ENCODE measurements at places on chromosomes 2 and 18.
A peak's percentile ranks its signal among the peaks of the same experiment; 100 is the strongest.

DNA sequence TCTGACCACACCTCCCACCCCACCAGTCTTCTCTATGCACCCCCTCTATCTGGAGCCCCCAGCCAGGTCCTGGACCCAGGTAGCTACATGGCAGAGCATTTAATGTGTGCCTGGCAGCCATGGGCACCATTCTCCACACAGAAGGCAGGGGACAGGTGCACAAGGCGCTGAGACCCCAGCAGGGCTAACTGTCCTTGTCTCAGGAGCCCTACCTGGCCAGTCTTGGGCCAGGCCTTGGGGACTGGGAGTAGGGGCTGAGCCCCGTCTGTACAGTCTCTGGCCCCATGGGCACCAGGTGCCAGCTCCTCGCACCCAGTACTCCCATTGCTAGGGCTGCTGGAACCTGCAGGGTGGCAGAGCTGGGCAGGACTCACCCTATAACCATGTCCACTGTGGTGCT lies 2.9 kb downstream of the GNLY start:
- DNase-seq, result no peak

- no peak for DNase-seq
Measured at GRCh38 chr2:163670929-163671328, 64.9 kb downstream of the FIGN start.

DNA sequence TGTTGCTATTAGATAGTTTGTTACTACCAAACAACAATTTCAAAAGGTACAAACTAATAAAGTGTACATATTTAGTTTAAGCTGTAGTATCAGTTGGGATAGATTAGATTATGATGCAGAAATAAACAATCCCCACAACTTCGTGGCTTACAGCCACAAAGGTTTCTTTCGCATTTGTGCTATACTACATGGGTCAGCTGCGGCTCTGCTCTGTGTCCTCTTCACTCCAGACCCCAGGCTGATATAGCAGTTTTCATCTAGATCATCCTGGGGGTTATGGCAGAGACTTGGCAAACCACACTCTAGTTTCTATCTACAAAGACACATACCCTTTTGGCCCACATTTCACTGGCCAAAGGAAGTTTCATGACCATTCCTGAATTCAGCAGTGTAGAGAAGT lies 108.0 kb upstream of the SP5 start:
- no peak for DNase-seq

GRCh38 chr2:196718419-196719109 lies 79.0 kb downstream of the CCDC150 start:
- DNase-seq, result no peak

DNA sequence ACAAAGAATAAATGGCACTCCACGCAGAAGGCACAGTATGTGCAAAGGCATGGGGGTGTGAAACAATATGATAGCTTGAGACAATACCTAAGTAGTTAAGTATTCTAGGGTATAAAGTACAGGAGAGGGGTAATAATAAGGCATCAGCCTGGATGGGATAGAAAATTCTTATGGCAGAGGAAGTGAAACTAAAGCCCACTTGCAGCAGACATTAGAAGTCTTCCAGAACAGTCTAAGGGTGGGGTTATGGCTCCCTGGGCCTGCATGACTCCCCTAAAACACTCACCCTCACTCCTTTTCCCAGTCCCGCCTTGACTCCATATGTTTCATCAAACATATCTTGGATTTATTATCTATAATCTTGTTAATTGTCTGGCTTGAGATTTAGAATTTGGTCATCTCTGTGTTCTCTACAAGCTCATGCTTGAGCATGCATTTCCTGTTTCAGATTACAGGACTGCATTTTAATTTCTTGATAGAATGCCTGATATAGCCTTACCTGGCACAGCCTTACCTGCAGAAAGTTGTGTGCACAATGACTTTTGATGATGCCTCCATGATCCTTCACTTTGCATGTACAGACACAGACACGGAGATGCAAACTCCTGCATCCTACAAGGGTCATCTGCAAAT lies 28.5 kb upstream of the TMBIM1 start:
- DNase-seq, result no peak

- DNase-seq, result no peak
Measured at GRCh38 chr2:32732120-32732519, 104.3 kb downstream of the TTC27 start.

- peak; percentile 44 for DNase-seq
Measured at GRCh38 chr2:131394147-131394931, 30.4 kb upstream of the RAB6D start.

DNA sequence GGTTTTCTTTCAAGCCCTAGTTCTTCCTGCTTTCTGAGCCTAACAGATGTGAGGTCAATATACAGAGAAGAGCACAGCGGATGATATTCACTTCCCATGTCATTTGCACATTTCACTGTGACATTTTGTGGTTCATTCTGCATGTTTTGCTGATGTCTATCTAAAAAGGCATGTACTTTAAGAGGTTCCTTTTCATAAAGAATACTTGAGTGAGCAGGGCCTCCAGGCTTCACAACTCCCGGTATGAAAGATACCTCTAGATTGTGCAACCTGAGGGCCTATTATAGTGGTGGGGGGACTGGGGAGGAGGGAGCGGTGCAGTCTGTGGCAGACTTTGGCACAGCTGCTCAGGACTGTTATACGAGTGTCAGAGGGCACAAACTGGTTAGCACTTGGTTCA lies 54.6 kb downstream of the CPO start:
- no peak for DNase-seq

DNA sequence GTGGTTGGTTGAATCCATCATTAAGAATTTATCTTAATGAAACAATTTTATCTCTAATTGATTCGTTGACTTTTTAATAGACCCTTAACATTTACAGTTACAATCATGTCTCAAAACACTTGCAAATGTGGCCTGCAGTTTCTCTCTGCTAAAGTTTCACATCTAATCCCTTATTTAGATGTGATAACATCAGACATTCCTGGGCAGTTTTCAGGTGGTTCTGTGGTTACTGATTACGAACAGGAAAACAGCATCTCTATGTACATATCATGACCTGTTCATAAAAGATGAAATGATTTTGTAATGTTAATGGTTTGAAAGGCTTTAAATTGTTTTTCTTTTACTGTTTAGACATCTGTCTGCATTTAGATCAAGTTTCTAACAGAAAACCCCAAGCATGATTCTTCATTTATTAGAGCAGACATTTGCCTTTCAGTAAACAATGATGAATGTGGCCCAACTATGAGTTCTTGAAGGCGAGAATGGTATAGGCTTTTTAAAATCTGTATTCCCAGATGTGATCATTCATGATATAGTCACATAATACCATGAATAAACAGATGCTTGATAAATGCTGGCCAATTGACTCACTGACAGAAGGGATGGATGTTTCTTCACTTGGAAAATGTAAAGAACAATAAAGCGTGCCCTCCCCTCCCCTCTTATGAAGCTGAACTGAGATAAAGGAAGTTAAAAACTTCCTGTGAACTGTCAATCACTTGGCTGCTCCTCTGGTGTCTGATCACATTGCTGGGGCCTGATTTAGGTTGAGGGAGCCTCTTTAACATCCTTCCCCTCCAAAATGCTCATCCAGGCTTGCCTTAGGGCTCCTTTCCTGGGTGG lies 3.5 kb downstream of the CAPN14 start:
- DNase-seq, result no peak

DNA sequence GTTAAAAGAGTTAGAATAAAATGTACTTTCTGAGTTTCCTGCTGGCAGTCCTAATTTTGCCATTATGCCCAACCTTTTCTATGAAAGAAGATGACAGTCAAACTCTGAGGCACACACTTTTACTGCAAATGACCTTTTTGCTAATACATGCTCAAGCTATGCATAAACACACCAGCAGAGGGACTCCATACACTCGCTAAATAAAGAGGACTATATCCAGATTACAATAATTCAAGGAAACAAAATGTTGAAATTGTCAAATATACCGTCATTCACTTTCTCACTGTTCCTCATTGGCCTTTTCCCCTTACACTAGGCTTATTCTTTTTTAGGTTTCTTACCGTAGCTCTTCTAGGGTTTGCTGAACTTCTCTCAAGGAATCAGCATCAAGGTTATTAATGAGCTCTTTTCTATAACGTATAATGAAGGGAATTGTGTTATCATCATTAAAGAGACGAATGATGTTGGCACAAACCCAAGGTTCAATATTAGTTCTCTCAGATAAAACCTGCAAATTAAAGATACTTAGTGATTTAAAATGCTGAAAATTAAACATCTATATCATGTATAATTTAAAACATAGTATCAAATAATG lies 25.7 kb downstream of the SRBD1 start:
- DNase-seq, result no peak

DNA sequence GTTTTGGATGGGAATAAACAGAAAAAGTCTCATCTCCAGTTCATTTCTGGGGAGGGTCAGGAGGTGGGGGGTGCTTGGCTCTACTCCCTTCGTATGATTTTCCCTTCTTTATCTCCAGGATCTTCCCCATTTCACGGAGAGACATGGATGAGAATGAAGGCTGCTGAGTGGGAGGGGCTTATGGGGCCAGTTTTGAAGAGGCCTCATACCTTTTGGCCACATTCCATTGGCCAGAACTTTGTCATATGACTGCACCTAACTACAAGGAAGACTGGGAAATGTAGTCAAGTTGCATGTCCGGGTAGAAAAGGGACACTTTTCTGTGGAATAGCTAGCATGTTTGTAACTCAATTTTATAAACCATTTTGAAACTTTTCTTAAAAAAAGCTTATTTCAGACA lies 117.6 kb downstream of the NEDD4L start:
- DNase-seq, result no peak

- DNase-seq, result no peak
Measured at GRCh38 chr18:23798249-23798648, 109.0 kb downstream of the LAMA3 start.

DNA sequence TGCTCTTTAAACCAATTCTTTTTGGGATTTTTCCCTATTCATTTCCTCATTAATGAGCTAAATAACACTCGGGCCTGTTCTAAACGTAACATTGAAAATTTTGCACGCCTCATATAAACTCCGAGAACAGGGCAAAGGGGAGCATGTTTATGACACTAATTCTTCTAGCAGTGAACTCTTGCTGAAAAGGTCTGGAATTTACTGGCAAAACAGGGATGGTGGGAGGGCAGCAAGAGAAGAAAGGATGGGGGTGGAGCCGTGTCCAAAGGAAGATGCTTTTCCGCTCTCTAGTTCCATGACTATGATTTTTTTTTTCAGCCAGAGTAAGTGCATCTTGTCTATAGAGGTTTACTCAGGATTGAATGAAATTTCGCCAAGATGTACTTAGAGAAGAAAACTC lies 50.0 kb upstream of the IL1R1 start:
- DNase-seq, result no peak

GRCh38 chr2:172808156-172808555 lies 72.5 kb downstream of the RAPGEF4 start:
- DNase-seq, result no peak

DNA sequence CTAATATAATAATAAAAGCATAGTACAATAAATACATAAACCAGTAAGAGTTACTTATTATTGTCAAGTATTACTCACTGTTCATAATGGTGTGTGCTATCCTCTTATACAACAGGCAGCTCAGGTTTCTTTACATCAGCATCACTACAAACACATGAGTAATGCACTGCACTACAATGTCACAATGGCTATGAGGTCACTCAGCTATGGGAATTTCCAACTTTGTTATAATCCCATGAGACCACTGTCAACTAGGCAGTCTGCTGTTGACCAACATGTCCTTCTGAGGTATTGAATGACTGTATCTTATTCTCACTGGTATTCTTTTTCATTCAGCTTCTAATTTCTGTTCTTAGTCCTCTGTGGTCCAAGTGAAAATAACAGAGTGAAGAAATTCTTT lies 250.4 kb upstream of the DSEL start:
- no peak for DNase-seq

DNA sequence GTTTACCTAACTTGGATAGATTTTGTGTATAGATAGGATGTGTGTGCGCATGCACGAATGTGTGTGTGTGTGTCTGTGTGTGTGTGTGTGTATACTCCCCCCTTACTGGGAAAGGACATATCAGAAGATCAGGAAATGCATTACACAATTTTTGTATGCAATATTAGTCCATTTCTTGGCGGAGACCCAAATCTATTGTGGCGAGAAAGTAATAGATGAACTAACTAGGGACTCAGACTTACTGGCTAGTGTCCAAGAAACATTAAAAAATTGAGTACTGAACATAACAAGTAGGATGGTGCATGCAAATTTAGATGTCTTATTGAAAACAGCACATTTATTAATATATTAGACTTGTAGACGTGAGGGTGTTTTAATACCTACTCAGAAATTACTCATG lies 1036.5 kb upstream of the FANCL start:
- no peak for DNase-seq

GRCh38 chr2:50607721-50608120 lies 424.2 kb downstream of the NRXN1 start:
- no peak for DNase-seq

GRCh38 chr2:114006460-114006859 lies 116.6 kb downstream of the ACTR3 start:
- no peak for DNase-seq

- DNase-seq, result no peak
Measured at GRCh38 chr2:25825238-25825637, 53.0 kb downstream of the ASXL2 start.

GRCh38 chr2:58914733-58915505 lies 673.8 kb upstream of the FANCL start:
- peak; percentile 3 for DNase-seq

GRCh38 chr18:12305211-12305610 lies 2.8 kb upstream of the TUBB6 start:
- DNase-seq, result no peak

- no peak for DNase-seq
Measured at GRCh38 chr2:180208841-180209240, 201.7 kb upstream of the CWC22 start.

DNA sequence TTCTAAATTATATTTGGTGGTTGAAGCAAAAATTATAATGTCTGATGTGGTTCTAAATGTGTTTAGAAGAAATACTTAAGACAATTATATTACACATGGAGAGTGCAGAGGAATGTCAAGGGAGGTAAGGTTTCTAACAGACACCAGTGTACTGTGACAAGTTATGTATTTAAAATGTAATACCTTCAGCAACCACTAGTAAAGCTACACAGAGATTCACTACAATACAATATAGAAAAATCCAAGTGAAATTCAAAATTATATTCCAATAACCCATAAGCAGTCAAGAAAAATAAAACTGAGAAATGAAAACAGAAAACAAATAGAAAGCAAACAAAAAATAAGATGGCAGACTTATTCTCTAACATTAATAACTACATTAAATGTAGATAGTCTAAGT lies 249.5 kb upstream of the KLHL14 start:
- DNase-seq, result no peak

- DNase-seq, result no peak
Measured at GRCh38 chr2:216713691-216714336, 18.5 kb upstream of the IGFBP5 start.

GRCh38 chr2:189102735-189103134 lies 76.8 kb downstream of the COL5A2 start:
- no peak for DNase-seq

DNA sequence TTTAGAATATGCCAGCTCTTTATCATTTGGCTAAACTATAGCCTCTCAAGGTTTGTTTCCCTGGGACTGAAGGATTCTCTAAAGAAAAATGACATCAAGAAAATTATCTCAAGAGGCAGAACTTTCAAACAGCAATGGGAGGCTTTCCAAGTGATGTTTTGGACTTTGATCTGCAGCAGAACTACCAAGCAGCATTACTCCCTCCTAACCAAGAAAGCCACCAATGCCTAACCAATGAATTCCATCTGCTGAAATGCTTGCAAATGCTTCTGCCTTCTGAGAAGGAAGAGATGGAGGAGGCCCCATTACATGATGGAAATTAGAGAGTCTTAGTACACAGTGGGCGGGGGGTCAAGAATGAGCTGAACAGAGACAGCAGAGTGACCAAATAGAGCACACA lies 95.1 kb upstream of the SLC35G4 start:
- DNase-seq, result no peak

GRCh38 chr2:7868836-7869235 lies 813.0 kb upstream of the ID2 start:
- no peak for DNase-seq

Data from neuronal stem cell (in vitro differentiated cells).